ENCODE measurements at places on chromosomes 3 and 15.
A peak's percentile ranks its signal among the peaks of the same experiment; 100 is the strongest.

GRCh38 chr3:153287017-153287416 lies 125.0 kb downstream of the RAP2B start:
- DNase-seq = no peak

DNA sequence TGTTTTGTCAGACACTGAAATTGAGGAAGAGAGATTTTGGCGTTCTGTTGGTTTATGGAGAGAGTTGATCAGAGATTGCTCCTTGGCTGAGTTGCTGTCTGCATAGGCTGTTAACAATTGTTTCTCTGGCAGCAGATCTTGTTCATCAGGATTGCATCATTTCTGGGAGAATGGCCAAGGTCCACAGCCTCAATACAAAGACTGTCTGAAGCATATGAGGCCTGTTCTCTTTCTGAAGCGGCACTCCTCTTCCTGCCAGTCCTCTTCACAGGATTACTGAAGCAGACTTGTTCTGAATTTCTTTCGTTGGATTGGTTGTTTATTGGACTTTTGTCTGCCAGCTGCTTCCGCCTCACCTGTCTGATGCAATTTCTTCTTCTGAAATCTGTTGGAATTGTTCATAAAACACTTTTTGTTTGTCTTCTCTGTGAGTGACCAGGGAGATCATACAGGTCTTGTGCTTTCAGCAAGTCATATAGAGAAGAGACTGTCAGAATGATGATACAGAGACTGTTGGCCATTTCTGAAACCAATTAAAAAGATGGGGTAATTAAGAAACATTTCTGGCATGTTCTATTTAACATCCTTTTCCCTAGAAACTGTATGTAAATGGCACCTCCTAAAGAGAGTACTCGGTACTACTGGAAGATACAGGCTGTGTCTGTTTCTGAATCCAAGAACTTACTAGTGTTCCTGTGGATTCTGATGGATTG lies 25.5 kb downstream of the SETD5 start:
- DNase-seq = no peak

DNA sequence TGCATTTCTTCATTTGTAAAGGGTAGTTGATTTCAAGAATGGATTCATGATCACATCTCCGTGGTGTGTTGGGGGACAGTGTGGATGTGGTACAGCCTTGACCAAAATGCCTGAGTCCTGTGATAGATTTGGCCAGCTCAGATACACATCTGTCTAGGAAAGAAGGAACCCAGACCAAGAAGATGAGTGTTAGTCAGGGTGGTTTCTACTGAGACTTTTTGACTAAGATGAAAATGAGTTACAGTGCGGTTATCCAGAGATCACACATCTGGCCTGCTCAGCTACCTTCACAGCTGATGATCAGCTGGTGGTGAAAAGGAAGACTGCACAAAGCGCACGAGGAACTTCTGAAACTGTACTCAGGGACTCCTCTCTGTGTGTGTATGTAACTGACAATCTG lies 68.0 kb downstream of the FNDC3B start:
- peak; percentile 20 for DNase-seq

GRCh38 chr3:122628567-122628966 lies 51.1 kb downstream of the PARP15 start:
- DNase-seq = no peak

GRCh38 chr15:73593304-73594074 lies 39.7 kb downstream of the NPTN start:
- no peak for DNase-seq

DNA sequence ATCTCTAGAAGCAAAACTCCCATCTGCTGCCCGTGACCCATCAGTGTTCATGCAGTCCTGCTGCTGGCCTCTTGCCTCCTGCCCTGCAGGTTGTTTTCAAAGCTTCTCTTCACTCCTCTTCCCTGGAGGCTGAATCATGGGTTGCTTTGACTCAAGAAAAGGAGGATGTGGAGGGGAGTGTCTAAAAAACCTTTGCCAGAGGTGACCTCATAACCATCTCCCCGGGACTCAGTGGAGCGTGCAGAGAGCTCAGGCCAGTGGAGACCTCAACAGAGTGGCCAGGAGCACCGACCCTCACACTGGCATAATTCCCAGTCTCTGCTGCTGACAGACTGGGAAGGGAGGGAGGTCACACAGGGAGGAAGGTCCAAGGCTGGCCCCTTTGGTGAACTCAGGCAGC lies 60.9 kb upstream of the ITGA11 start:
- no peak for DNase-seq

- DNase-seq = no peak
These were observed 194.0 kb upstream of the FEZF2 start for GRCh38 chr3:62567097-62568021.

- no peak for DNase-seq
These were observed 5.6 kb upstream of the DNAJC17 start for GRCh38 chr15:40812721-40813425.

DNA sequence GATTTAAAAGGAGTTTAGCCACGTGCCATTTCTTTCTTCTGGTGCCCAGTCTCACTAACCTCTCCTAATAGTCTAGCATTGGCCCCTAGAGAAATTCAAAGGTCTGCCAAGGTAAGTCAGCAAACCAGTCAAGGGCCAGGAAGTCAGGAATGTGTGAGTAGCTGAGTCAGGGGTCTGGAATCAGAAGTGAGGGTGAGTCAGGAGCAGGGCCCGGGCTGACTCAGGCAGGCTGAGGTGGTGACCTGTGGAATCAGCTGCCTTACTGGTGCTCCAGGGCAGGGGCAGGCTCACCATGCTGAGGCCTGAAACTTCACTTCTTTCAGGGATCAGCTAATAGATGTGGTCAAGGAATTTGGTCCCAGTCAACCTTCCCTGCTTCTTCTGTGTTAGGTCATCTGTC lies 105.8 kb upstream of the MYZAP start:
- no peak for DNase-seq

DNA sequence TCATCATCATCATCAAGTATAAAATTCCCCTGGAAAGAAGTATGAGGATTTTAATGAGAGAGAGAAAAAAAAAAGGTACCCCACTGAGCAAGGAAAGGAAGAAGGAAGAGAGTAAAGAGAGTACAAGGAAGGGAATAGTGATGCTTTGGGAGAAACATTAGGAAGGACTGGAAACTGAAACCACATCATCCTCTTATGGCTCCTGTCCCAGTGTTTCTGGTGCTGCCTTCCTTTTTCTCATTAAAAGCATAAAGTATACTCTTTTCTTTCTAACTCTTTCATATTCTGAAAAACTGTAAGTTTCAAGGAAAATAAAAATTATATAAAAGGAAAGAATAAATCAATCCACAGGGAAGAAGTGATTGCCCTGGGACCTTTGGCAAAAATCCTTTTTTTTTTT lies 616.4 kb upstream of the CBLB start:
- DNase-seq = no peak

- no peak for DNase-seq
These were observed 15.3 kb upstream of the DIS3L start for GRCh38 chr15:66278056-66278455.

DNA sequence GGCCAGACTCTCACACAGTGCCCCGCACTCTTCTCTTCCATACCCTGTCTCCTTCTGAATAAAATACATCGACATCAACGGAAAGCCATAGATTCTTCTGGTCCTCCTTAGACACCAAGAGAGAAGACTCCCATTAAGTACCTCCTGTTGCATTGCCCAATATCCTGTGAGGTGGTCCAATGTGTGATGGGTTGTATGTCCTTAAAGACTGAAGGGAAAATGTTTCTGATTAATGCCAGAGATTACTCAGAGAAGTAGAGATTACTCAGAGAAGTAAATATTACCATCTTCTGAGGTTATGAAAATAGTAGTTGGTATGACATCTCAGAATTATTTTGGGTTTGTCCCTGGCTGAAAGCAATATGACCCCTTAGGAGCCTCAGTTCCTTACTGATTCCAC lies 60.8 kb upstream of the GALNT15 start:
- DNase-seq = no peak

DNA sequence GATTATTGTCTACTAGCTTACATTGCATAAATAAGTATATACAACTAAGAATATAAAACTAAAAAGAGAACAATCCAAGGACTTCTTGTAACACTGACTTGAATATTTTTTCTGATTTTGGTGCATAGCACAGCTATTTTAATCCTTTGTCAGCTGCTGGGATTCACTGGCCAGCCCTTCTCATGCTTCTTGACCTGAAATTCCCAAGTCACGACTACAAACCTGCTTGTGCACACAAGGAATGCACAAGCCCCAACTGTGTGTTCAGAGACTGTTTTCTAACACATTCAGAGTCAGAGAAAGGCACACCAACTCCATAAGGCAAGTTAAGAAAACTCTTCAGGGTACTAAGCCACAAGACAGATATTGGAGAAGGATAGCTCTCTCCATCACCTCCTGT lies 80.9 kb downstream of the TNIK start:
- DNase-seq = no peak

DNA sequence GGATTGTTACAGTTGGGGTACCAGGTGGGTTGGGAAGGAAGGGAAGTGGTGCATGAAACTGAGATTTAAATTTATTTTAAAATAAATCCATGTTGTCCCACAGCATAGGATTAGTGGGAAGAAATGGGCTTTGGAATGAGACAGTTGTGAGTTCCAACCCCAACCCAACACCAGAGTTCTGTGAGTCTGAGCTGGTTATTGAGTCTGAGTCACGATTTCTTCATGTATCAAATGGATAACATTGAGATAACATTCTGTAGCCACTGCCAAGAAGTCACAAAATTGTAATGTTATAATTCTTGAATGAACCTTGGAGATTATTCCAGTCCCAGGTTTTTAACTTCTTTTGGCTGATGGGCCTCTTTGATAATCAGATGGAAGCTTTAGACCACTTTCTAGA lies 13.7 kb downstream of the IFT122 start:
- no peak for DNase-seq

GRCh38 chr15:35530698-35531097 lies 15.3 kb downstream of the DPH6 start:
- no peak for DNase-seq

- DNase-seq = no peak
These were observed 115.3 kb downstream of the KCNH8 start for GRCh38 chr3:19263606-19264005.

DNA sequence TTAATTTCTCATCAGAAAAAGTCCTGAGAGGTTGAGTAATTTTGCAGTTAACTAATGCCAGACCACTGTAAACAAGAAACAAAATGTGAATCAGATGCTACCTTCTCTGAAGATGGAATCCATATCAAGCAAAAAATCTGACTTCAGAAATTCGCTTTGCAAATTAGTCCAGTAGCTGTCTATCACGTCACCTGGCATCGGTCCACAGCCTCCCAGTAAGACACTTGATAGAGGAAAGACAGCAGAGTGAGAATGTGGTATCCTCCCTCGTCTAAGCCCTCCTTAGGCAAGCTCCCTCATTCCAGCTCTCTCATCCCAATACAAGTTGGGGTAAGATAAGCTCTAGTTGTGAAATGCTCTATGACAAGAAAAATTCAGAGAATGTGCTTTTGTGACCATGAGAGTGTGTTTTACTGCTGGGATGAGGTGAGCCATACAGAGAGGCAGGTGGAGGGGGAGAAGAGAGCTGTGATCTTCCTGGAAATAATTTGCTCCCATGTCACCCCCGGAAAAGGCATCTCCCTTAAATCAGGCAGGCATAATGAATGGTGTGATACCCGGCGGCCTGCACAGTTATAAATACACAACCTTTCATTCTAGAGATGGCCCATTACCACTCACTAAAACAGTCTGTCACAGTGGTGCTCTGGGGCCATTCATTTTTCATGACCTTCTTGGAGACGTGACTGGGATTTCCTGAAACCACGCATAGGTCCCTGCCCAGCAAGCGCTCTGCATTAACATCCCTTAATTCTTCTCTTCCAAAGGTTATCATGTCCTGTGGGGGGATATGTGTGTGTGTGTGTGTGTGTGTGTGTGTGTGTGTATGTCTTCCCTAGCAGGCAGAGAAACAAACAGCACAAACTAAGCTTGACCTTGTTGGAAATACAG lies 602.0 kb upstream of the KCNMB2 start:
- DNase-seq = no peak

GRCh38 chr3:84601303-84601702 lies 357.5 kb upstream of the CADM2 start:
- no peak for DNase-seq

Data from stimulated activated CD4-positive, alpha-beta T cell treated with anti-CD3 and anti-CD28 coated beads, TNF-alpha, amount 100 ng/mL, for 1 hour (primary cell).